ENCODE measurements at places on chromosomes 12 and 14.

DNA sequence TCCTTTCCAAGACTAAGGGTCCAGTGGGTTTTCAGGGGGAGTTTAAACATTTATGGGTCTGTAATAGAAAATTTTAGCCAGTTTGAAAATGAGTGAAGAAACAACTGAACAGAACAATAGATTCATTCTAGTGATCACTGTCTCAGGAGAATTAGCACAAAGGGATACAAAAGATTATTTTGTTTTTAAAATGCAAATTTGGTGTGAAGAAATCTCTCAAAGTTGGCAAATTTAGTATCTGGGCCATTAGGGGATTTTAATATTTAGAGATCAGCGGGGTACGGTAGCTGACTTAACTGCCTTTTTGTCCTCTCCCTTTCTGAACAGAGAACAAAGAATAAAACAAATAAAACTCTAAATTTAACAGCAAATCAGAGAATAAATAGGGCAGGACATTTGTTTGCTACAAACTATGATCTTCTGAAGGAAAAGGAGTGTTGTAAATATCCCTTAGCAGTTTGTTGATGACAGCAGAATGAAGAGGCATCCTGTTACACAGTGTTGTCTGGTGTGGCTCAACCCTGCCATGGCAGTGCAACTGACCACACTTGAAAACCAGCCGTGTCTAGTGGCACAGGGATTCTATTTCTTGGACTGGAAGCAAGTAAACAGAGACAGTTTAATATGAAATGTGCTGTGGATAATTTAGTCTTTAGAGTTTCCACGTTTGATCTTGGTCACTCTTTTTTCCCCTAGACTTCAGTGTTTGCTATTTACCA, 46.3 kb upstream of the LRTM2 start:
- no peak for DNase-seq

DNA sequence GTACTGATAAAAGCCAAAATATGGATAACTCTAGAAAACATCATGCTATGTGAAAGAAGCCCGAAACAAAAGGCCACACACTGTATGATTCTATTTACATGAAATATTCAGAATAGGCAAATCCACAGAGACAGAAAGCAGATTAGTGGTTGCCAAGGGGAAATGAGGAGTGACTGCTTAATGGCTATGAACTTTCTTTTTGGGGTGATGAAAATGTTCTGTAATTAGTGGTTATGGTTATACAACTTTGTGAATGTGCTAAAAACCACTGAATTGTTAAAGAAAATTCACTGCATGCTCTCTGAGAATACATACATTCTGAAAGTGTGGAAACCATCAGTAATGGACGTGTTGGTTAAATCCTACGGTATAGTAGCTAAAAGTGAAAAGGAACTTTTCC, 39.9 kb upstream of the STON2 start:
- no peak for DNase-seq

DNA sequence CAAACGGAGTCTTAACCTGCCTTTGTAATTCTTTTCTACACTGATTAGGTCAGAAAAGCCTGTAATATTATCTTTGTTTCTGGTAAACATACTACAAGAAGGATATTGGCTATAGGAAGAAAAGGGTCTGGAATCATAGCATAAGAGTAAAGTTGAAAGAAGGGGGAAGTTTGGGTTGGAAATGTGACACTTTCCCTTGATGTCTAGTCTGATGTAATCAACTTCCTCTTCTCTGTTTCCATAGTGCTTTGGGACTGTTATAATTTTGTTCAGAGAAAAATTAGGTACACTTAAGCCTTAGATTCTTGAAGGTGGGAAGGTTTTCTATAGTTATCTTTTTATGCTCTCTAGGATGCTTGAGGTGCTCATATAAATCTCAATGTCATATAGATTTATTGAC, 322.2 kb downstream of the AEBP2 start:
- no peak for DNase-seq

DNA sequence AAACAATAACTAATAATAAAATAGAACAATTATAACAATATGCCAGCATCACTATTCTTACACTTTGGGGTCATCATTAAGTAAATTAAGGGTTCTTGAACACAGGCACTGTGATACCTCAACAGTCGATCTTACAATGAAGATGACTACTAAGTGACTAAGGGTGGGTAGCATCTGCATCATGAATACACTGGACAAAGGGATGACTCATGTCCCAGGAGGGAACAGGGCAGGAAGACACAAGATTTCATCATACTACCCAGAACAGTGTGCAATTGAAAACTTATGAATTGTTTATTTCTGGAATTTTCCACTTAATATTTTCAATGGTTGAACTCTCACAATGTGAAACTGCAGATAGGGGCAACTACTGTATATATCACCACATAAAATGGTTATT, 19.7 kb downstream of the TSPAN19 start:
- DNase-seq: no peak

DNA sequence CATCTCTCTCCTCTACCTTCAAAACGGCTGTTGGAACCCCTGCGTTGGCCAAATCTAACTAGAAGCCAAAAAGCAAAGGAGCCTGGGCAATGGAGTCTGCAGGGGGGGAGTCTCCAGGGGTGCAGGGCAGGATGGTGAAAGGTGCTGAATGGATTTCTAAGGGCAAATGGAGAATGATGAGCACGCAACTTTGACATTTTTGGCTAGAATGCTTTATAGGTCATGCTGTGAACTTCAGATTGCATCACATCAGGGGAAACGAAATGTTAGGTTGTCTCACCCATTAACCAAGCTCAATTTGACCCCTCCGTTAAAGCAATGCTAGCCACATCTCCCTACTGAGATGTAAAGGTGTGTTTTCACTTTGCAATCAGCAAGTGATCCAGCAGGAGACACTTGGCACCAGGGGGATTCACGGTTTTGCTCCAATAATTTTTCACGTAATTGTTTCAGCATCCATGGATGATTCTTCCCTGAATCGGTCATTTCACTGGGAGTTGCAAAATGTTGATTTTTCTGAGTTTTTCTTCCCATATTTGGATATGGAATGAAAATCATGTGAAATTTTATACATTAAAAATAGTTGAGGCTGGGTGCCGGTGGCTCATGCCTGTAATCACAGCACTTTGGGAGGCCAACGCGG, 78.0 kb upstream of the MDM1 start:
- no peak for DNase-seq

DNA sequence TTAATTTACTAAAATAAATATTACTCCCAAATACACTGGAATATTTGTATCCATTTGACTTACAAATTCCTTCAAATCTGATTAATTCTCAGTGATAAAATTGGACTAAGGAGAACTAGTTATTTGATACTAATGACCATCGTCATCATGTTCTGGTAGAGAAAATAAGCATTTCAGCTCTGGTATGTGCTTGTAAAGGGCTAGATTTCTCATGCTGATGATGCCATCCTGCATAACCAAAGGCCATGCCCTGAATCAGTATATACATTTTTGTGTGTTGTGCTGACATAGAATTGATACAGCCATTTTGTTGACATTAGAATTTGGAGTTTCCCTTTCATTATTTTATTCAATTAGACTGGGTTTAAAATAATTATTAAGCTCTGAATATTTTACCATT, 148.9 kb downstream of the PCNX1 start:
- DNase-seq: no peak

GRCh38 chr12:89192429-89192828, 159.9 kb downstream of the DUSP6 start:
- DNase-seq: no peak

GRCh38 chr12:108215458-108215857, 86.4 kb downstream of the WSCD2 start:
- no peak for DNase-seq

DNA sequence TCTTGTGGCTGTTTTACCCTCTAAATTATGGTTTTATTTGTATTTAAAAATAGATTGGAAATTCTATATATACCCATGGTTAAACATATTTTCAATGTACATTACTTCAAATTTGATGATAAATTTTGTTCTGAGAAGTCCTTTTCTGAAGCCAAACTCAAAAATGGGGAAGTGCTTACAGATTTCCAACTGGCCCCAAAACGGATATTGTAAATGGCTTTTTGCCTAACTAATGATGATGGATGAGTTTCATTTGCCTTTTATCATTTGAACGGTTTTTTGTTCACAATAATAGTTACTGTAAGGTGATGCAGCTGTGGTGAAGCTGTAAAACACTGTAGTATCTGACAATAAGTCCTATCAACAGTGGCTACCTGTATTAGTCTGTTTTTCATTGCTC, 136.9 kb downstream of the FUT8 start:
- no peak for DNase-seq

DNA sequence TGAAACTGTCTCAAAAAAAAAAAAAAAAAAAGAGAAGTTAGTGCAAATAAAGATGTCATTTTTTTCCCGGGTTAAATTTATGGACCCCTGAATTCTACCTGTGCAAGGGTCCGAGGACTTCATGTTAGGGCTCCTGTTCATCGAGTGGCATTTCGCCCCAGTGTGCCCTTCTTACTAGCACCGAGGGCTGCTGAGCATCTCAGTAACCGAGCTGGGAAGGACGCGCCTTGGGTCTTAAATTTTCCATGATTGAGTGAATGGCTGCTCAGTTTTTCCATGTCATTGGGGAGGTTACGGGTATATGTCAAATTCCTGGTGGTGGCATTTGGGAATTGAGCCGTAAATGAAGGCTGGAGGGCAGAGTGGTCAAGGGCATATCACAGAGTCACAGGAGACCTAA, 34.9 kb upstream of the MAP1LC3B2 start:
- DNase-seq: no peak

DNA sequence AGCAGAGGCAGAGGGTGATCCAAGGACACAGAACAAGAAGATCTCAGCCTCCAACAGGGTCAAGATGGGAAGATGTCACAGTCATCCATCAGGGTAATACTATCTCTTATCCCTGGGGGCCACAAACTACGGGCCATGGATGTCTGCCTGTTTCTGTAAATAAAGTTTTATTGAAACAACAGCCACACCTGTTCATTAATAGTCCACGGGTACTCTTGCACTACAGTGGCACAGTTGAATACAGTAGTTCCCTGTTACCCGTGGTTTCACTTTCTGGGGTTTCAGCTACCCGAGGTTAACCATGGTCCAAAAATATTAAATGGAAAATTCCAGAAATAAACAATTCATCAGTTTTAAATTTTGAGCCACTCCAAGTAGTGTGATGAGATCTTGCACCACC, 65.9 kb downstream of the BCL11B start:
- no peak for DNase-seq

GRCh38 chr12:75786070-75786469, 245.5 kb downstream of the PHLDA1 start:
- DNase-seq: no peak

DNA sequence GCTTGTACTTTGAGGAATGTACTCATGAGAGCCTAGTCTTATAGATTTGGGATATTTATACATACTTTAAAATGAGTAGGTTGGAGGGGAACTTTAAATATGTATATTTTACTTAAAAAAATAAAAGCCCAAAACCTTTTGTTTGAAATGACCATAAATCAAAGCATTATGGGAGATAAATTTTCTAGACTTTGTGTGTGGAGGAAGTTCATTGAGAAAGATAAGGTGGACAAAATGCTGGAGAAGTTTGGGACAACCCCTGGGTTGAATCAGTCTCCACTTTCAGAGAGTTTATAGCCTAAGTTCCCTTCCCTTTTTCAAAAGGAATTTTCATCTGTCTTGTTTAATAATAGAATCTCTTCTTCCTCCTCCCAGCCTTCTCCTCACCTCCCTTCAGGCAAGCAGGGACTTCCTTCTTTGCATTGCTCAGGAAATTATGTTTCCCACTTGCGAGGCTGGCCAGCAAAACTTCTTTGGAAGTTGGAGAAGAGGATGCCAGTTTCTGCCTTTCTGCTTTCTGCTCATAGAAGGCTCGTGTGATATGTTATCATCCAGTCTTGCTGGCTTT, 54.2 kb downstream of the CHST11 start:
- no peak for DNase-seq

GRCh38 chr12:89678225-89678624, 30.4 kb downstream of the ATP2B1 start:
- DNase-seq: no peak

GRCh38 chr12:98838231-98838647, 193.1 kb downstream of the APAF1 start:
- DNase-seq: no peak

DNA sequence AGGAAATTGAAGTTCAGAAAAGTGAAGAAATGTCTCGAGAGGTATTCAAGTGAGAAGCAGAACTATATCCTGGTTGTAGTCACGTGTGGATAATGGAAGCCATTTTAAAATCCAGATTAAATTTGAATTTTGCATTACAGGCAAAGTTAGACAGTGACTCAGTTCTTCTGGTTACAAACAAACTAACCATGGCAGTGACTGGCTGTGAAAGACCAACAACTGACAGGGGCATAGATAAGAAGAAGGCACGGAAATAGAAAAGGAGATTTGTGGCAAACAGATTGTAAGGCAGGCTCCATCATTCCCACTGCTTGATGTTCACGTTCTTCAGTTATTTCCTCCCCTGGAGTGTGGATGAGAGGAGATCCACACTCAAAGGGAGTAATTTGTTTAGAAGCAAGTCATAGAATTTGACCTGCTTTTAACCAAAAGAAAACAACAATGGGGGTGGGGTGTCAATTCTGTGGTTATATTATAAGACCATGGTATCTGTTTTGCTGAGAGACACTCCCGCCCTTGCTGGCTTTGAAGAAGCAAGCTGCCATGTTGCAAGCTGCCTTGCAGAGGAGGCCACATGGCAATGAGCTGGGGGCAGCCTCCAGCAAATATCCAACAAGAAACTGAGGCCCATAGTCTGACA, 795.3 kb downstream of the VRK1 start:
- no peak for DNase-seq

- DNase-seq: peak; percentile 1
Observed at GRCh38 chr14:21748869-21749303, 75.3 kb upstream of the OR4E1 start.

DNA sequence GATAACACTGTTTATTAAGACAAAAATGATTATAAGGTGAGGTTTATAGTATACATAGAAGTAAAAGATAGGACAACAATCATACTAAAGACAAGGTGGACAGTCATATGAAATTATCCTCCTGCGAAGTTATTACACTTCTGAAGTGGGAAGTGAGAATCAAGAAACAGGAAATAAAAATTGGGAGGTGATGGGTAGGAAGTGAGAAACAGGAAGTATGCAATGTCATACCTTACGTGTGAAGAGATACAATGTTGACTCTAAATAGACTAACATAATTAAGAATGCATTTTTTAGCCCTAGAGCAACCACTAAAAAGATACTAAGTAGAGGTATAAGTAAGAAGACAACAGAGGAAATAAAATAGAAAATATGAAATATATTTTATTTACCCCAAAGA, 43.7 kb downstream of the GRIN2B start:
- no peak for DNase-seq

DNA sequence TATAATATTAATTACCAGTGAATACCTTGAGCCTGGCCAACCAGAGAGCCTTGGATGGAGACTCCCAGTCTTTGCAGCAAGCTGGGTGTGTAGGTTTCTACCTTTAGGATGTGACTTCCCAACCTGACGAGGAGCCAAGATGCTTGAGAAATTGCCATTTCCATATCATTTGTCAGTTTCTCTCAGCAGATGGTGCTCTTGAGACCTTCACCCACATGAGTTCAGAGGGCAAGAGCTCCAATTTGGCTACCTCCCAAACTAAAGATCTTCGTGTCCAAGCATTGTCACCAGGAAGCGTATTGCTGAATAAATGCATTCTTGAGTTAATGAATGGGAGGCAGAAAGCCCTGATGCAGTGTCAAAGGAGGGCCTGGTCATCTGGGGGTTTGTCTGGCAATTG, 106.4 kb upstream of the TBX5 start:
- DNase-seq: no peak

All from activated CD4-positive, CD25-positive, alpha-beta regulatory T cell (primary cell).